ENCODE measurements at places on chromosomes 3 and 15. TPM values are rescaled to one million over a fixed set of nuclear protein-coding genes. Genes with fewer than 3 reads are reported as not detected.

CSPG4 gene
- not detected for total RNA-seq

CFAP100 gene
- total RNA-seq: not detected

GUCA1C gene
- not detected for total RNA-seq

GRCh38 chr3:140472306-140473020, 205.4 kb upstream of the TRIM42 start:
- H3K27me3 ChIP-seq: peaks cover 2% of the 10 kb centered on the region
- H3K4me1 ChIP-seq: no peaks in the 10 kb centered on the region
- DNase-seq: no peak
- no peak overlapping the region for H3K4me3 ChIP-seq

DNA sequence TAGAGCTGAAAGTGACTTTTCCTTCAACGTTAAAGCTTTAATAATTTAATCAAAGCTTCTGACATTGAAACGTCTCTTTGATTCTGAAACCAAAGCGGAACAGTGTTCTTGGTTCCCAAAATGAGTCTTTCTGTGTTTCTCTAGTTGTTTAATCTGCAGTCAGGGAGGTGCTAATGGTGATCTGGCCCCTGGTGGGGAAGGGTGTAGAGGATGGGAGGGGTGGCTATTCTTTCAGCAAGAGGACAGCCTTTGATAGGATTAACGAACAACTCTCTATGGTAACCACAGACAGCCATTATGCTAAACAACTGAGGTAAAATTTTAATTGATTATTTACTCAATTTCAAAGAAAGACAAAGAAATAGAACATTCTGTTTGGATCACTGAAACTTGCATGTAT, 79.9 kb upstream of the CADPS start:
- H3K27ac ChIP-seq: no peak overlapping the region
- no peaks in the 10 kb centered on the region for H3K36me3 ChIP-seq
- H3K4me3 ChIP-seq: no peak overlapping the region
- H3K4me1 ChIP-seq: no peaks in the 10 kb centered on the region
- H3K27me3 ChIP-seq: no peaks in the 10 kb centered on the region

GRCh38 chr3:128483657-128484403, 9.2 kb downstream of the GATA2 start:
- H3K36me3 ChIP-seq: no peaks in the 10 kb centered on the region
- H3K27me3 ChIP-seq: peaks cover 65% of the 10 kb centered on the region
- DNase-seq: no peak
- peaks cover 15% of the 10 kb centered on the region for H3K4me1 ChIP-seq
- no peak overlapping the region for H3K27ac ChIP-seq

DNA sequence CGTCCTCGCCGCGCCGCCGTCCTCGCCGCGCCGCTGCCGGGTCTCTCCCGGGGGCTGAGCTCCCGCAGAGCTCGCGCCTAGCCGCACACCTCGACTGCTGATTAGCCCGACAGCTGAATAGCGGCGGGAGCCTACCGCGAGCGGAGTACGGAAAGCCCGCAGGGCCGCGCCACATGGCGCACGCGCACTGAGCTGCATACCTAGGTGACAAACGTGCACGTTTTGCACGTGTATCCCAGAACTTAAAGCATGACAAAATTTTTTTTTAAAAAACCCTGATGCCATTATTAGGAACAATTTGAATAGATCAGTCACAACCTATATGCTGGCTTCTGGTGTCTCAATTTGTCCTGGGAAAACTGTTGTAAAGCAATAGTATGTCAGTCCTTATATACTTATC, at the start of gene GOLGA8A:
Gene GOLGA8A (minus strand): TSS at position 122 of the 400 bp plus-strand sequence. CDS start 48,117 bp downstream, outside the sequence.
- peak within 1 kb of the TSS; percentile 98 for H3K27ac ChIP-seq
- H3K4me1 ChIP-seq: peaks cover 29% of the 10 kb centered on the region
- peaks cover 29% of the 10 kb centered on the region for H3K36me3 ChIP-seq
- DNase-seq: peak; percentile 80
- H3K4me3 ChIP-seq: peak within 1 kb of the TSS; percentile 91

GRCh38 chr3:111197485-111197884, 125.9 kb downstream of the NECTIN3 start:
- H3K4me3 ChIP-seq: no peak overlapping the region
- H3K36me3 ChIP-seq: peaks cover 3% of the 10 kb centered on the region
- peaks cover 10% of the 10 kb centered on the region for H3K4me1 ChIP-seq

GRCh38 chr3:195768414-195768813, 43.3 kb downstream of the MUC4 start:
- H3K27me3 ChIP-seq: peaks cover 1% of the 10 kb centered on the region
- no peak overlapping the region for H3K27ac ChIP-seq
- no peak for DNase-seq
- no peaks in the 10 kb centered on the region for H3K4me1 ChIP-seq
- no peaks in the 10 kb centered on the region for H3K36me3 ChIP-seq
- no peak overlapping the region for H3K4me3 ChIP-seq

- H3K4me1 ChIP-seq: peaks cover 28% of the 10 kb centered on the region
- no peak overlapping the region for H3K4me3 ChIP-seq
- peak overlapping the region; percentile 72 for H3K27ac ChIP-seq
- H3K27me3 ChIP-seq: no peaks in the 10 kb centered on the region
- peaks cover 60% of the 10 kb centered on the region for H3K36me3 ChIP-seq
- DNase-seq: no peak
These were observed 145.8 kb downstream of the CBLB start for GRCh38 chr3:105722943-105723556.

DNA sequence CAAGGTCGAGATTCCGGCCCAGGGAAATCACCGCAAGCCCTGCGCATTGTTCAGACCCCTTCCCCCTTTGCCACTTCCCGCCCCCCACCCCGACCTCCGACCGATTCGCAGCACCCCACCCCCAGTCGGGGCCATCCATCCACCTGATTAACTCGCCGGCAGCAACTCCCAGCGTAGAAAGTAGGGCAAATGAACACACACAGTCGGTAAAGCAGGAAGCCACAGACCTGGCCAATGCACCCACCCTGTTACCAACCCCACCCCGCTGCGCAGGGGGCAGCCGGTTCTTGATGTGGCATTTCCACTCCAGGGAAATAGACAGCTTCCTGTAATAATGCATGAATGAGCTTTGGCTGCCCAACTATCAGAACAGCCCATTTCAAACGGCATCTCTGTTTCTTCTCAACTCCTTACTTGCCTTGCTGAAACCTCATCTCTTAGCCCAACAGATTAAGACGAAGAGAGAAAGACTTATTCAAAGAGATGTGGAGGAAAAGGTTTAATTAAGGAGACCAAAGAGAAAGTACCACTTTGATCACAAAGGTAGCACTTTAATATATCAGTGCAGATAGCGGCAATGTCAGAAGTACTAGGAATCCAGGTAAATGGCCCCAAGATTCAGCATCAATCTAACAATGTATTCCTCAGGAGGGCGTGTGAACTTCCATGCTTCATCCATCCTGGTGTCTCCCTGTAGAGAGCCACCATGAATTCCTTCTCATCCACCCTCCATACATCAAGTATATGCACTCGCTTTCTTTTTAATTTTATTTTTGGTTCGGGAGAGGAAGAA, 1.9 kb downstream of the TNIK start:
- peak; percentile 31 for DNase-seq
- H3K4me3 ChIP-seq: peak overlapping the region; percentile 96
- H3K27me3 ChIP-seq: no peaks in the 10 kb centered on the region

DNA sequence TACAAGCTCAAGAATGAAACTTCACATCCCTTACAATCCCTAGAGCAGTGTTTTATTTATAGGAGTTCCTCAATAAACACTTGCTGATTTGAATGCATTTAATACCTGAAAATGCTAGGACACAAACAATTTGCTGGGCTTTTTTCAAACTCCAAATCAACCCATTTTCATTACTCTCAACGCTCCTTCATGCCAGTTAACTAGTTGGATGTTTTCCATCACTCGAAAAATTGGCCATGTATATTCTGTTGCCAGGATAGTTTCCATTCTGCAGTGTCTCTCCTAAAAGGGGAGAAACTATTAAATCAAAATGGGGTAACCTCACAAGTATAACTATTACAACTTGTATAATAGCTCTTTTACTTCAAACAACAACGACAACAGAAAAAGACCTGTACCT, 1.2 kb downstream of the GBE1 start:
- H3K4me3 ChIP-seq: peak overlapping the region; percentile 94
- no peak for DNase-seq
- peaks cover 46% of the 10 kb centered on the region for H3K4me1 ChIP-seq
- H3K36me3 ChIP-seq: peaks cover 42% of the 10 kb centered on the region
- H3K27me3 ChIP-seq: no peaks in the 10 kb centered on the region
- H3K27ac ChIP-seq: peak overlapping the region; percentile 97

GRCh38 chr15:63398456-63398855, 16.8 kb upstream of the CA12 start:
- peaks cover 22% of the 10 kb centered on the region for H3K4me1 ChIP-seq
- no peak for DNase-seq
- peaks cover 5% of the 10 kb centered on the region for H3K27me3 ChIP-seq

DNA sequence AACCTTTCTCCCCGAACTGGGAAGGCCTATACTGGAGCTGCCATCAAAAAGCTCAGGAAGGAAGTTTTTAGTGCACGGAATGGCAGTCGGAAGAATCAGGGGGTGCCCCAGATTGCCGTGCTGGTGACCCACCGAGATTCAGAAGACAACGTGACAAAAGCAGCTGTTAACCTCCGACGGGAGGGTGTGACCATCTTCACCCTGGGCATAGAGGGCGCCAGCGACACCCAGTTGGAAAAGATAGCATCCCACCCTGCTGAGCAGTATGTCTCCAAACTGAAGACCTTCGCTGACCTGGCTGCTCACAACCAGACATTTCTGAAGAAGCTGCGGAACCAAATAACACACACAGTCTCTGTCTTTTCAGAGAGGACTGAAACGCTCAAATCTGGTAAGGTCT, 48.2 kb downstream of the COL6A6 start:
- no peak for DNase-seq
- no peak overlapping the region for H3K27ac ChIP-seq
- no peak overlapping the region for H3K4me3 ChIP-seq
- no peaks in the 10 kb centered on the region for H3K4me1 ChIP-seq
- peaks cover 2% of the 10 kb centered on the region for H3K27me3 ChIP-seq
- H3K36me3 ChIP-seq: no peaks in the 10 kb centered on the region

- no peak overlapping the region for H3K27ac ChIP-seq
- no peaks in the 10 kb centered on the region for H3K36me3 ChIP-seq
- no peak for DNase-seq
- no peaks in the 10 kb centered on the region for H3K27me3 ChIP-seq
These were observed 56.0 kb upstream of the SLC4A7 start for GRCh38 chr3:27540231-27540630.
